ENCODE measurements at places on chromosomes 11 and 22. TPM values are rescaled to one million over a fixed set of nuclear protein-coding genes. Genes with fewer than 3 reads are reported as not detected.
A peak's percentile ranks its signal among the peaks of the same experiment; 100 is the strongest.

- peak overlapping the region; percentile 31 for H3K4me3 ChIP-seq
- H3K36me3 ChIP-seq = peaks cover 9% of the 10 kb centered on the region
- H3K27ac ChIP-seq = no peak overlapping the region
- H3K4me1 ChIP-seq = no peaks in the 10 kb centered on the region
- no peak for DNase-seq
These were observed 31.9 kb upstream of the SMIM38 start for GRCh38 chr11:69123593-69124545.

DNA sequence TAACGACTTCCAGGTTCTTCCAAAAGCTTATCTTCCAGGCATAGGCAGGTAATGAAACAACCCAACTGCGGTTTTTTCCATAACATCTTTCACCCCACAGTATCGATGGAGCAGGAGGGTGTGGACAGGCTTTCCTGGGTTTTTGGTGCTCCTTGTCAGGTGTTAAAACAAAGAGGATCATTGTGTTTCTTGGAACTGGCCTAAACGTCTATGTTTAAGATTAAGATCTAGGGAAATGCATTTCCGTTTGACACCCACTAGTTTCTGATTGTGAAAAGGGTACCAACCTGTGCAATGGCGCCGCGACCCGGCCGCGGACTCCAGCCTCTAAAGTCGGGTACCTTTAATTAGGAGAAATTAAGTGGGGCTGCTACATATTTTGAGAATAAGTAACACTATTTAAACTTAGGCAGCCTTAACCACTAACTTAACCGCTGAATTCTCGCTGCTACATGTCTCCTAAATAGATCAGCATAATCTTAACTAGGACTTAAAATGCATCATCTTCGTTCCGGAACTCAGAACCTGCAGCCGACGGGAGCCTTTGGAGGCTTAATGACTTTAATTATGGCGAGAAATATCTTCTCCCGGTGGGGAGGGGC is 31.5 kb downstream of the C22orf31 start:
- H3K27ac ChIP-seq = no peak overlapping the region
- H3K4me1 ChIP-seq = peaks cover 10% of the 10 kb centered on the region
- peaks cover 2% of the 10 kb centered on the region for H3K36me3 ChIP-seq
- no peaks in the 10 kb centered on the region for H3K27me3 ChIP-seq

- DNase-seq = no peak
- no peak overlapping the region for H3K4me3 ChIP-seq
- H3K36me3 ChIP-seq = no peaks in the 10 kb centered on the region
- H3K27me3 ChIP-seq = no peaks in the 10 kb centered on the region
These were observed 66.9 kb upstream of the TENM4 start for GRCh38 chr11:79507706-79508105.

DNA sequence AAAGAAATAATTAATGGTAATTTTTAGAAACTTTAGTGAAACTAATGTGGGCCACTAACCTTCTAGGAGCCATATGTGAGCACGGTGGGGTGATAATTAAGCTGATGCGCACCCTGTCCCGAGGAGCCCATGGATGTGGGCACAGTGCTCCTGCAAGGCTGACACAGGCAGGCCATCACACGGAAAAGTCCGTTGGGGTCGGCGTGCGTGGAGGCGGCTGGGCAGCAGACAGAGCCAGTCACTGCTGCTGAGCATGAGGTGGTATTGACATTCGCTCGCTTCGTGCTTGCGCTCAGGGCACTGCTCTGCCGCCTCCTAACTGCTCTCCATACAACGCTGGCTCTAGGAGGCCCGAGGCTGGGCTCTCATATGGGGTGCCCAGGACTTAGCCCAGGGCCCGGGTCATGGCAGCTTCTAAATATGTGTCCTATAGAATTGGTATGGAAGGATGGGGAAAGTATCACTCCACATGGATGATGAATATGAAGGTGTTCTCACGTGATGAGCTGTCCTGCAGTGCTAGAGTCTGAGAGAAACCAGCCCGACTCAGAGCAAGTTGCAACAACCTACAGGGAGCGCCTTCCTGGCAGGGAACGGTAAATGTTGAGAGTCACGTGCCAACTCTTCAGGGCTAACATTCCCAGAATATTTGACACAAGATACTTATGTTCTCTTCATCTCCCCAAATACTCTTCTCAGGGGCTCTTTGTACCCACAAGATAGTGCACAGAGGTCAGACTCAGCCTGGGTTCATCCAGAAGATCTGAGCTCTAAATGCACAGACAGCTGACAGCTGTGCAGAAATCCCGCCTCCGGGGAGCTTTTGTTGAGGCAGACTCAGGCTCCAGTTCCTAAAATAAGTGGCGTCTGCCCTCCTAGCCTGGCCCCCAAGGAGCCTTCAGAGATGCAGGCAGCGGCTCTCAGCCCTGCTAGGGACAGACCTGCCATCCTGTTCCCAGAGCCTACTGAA is 50.6 kb upstream of the ARFGAP3 start:
- DNase-seq = no peak
- H3K27me3 ChIP-seq = no peaks in the 10 kb centered on the region
- H3K4me1 ChIP-seq = no peaks in the 10 kb centered on the region
- H3K27ac ChIP-seq = no peak overlapping the region
- peaks cover 14% of the 10 kb centered on the region for H3K36me3 ChIP-seq

The SLC37A4 gene
- 41.0 TPM for total RNA-seq

DNA sequence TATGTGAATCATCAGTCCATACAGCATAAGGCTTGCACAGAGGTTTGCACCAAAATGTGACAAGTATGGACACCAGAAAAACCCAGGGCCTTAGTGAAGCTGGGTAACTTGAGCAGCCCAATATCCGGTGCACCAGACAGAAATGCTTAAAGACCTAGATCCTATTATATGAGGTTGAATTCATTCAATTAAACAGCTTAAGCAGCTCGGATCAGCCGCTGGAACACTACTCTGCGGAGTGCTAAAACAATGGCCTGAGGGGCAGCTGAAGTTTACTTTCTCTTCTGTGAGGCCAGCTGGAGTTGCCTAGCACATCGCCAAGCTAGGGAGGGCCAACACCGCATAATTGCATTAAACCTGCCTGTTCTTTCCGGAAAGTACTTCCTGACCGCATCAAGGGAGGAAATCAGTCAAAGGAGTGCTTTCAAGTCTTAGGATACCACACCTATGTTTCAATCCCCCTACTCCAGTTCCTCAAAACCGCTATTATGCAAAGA is 17.0 kb upstream of the FAM181B start:
- no peak overlapping the region for H3K27ac ChIP-seq
- no peaks in the 10 kb centered on the region for H3K36me3 ChIP-seq
- peak; percentile 33 for DNase-seq
- H3K27me3 ChIP-seq = no peaks in the 10 kb centered on the region

The MS4A4E gene
- total RNA-seq = not detected

DNA sequence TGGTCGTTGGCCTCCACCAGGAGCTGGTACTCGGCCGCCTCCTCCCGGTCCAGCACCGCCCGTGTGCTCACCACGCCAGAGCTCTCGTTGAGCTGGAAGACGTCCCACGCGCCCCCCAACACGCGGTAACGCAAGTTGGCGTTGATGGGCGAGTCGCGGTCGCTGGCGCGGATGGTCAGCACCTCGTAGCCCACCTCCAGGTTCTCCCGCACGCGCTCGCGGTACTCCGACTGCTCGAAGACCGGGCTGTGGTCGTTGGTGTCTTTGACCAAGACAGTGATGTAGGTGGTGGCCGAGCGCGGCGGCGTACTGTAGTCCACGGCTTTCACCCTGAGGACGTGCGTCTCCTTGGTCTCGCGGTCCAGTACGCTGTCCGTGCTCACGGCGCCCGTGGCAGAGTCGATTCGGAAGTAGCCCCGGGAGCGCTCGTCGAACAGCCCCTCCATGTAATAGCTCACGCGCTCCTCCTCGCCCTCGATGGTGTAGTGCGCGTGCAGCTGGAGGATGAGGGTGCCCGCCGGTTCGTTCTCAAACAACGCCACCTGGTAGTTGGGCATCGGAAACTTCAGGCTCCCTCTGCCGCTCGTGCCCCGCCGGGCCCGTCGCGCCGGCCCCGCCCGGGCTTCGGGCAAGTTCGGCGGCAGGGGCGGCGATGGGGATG is 1.4 kb downstream of the CELSR1 start:
- no peak overlapping the region for H3K27ac ChIP-seq
- peaks cover 17% of the 10 kb centered on the region for H3K36me3 ChIP-seq
- peak overlapping the region; percentile 47 for H3K4me3 ChIP-seq
- peaks cover 17% of the 10 kb centered on the region for H3K27me3 ChIP-seq
- no peak for DNase-seq

The TRIM29 gene
- total RNA-seq = not detected

The CTSW gene
- total RNA-seq = not detected

The USP2 gene
- 7.6 TPM for total RNA-seq

DNA sequence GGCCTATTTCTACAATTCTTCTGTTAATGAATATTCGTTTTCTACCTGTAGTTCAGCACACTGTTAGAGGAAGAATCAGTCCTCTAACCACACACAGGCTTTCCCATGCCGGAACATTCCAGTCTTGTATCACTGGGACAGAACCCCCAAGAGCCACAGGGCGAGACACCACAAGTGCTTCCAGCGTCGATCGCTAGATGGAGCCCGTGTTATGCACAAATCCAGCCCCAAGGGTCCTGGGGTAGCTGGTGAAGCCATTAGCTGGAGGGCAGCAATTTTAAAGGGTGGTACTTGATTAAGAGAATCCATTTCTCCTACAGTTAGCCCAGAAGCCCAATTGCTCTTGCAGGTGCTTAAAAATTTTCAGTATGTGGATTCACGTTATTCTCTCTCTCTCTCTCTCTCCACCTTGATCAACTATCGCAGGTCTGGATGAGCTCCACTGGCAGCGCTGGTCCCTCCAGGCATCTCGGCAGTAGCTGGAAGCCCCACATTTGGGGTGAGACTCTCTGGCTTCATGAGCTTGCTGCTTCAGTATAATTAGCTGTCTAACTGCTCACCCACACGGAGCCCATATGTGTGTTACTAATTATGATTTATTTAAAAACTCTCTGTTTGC is 148.2 kb upstream of the SNX19 start:
- no peaks in the 10 kb centered on the region for H3K27me3 ChIP-seq
- no peak overlapping the region for H3K4me3 ChIP-seq
- no peaks in the 10 kb centered on the region for H3K36me3 ChIP-seq
- no peak overlapping the region for H3K27ac ChIP-seq

GRCh38 chr11:69971741-69972140 is 106.4 kb upstream of the ANO1 start:
- H3K27me3 ChIP-seq = no peaks in the 10 kb centered on the region
- no peak for DNase-seq
- H3K36me3 ChIP-seq = no peaks in the 10 kb centered on the region

The POTEH gene
- not detected for total RNA-seq

DNA sequence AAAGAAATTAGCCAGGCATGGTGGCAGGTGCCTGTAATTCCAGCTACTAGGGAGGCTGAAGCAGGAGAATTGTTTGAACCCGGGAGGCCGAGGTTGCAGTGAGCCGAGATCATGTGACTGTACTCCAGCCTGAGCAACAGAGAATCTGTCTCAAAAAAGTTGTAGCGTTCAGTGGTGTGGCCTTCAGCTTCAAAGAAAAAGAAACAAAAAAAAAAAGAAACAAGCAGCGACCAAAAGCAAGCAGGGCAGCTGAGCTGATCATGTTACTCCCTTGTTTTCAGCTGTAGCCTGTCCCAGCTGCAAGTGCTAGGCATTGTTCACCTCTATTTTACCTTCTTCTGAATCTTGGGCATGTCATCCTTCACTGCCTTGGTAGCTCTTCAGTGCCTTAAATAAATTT is 37.0 kb downstream of the SFI1 start:
- no peak for DNase-seq
- H3K4me1 ChIP-seq = no peaks in the 10 kb centered on the region
- no peaks in the 10 kb centered on the region for H3K36me3 ChIP-seq
- no peak overlapping the region for H3K4me3 ChIP-seq

DNA sequence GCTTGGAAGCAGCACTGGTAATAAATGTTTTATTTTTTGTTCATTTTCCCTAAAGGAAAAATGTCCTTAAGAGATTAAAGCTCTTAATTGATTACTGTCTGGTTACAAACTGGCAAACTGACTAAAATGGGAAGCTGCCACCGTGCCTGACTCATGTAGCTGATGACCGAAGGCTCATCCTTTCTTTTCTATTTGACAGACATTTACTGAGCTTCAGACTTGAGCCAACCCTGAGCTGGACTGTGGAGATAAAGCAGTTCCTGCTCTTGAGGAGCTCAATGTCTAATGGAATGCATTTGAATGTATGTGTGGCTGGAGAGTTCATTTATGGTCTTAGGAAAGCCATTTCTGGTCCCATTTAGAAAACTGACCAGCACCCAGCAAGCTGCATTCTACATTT is 91.3 kb downstream of the RNF169 start:
- H3K4me3 ChIP-seq = no peak overlapping the region
- no peak overlapping the region for H3K27ac ChIP-seq
- no peaks in the 10 kb centered on the region for H3K27me3 ChIP-seq

- no peaks in the 10 kb centered on the region for H3K27me3 ChIP-seq
- DNase-seq = no peak
- no peak overlapping the region for H3K4me3 ChIP-seq
These were observed 33.5 kb upstream of the RAB38 start for GRCh38 chr11:88208745-88209144.

GRCh38 chr11:68181719-68182451 is 31.2 kb downstream of the KMT5B start:
- H3K27ac ChIP-seq = no peak overlapping the region
- peaks cover 7% of the 10 kb centered on the region for H3K4me1 ChIP-seq
- H3K36me3 ChIP-seq = peaks cover 66% of the 10 kb centered on the region
- no peaks in the 10 kb centered on the region for H3K27me3 ChIP-seq

All from H9 (cell line).